ENCODE measurements at places on chromosomes 7 and 10.
A peak's percentile ranks its signal among the peaks of the same experiment; 100 is the strongest.

GRCh38 chr7:113796557-113796956 lies 122.3 kb downstream of the PPP1R3A start:
- no peak for DNase-seq

- DNase-seq = no peak
Measured at GRCh38 chr10:127881262-127881661, 11.5 kb downstream of the CLRN3 start.

GRCh38 chr7:130275826-130276297 lies 9.2 kb downstream of the CPA2 start:
- DNase-seq = no peak

DNA sequence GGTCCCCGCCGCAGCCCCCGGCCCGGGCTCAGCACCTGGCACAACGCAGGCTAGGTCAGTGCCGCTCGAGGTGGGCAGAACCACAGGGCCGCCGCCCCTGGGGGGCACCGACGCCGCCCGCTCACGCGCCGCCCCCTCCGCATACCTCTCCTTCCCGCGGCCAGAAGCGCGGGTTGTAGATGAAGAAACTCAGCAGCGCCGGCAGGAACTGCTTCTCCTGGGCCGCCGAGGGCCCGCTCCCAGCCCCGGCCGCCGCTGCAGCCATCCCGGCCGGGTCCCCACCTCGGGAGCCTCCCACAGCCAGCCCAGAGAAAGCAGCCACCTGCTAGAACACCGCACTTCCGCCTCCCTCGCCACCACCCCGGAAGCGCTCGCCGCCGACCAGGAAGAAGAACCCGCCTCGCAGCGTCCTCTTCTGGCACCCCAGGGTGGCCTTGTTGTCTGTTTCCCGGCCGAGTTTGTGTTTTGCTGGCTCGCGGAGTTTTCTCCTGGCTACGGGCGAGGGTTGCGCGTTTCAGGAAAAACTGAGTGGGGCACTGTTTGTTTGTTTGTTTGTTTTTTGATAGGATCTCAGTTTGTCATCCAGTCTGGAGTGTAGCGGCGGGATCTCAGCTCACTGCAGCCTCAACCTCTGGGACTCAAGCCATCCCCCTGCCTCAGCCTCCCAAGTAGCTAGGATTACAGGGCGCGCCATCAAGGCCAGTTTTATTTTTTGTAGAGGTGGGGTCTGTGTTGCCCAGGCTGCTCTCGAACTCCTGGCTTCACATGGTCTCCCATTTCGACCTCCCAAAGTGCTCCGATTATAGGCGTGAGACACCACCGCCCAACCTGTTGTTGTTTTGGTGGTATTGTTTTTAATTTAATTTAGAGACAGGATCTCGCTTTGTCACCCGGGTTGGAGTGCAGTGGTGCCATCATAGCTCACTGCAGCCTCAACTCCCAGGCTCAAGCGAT lies 17.7 kb downstream of the OCM2 start:
- DNase-seq = peak; percentile 67

DNA sequence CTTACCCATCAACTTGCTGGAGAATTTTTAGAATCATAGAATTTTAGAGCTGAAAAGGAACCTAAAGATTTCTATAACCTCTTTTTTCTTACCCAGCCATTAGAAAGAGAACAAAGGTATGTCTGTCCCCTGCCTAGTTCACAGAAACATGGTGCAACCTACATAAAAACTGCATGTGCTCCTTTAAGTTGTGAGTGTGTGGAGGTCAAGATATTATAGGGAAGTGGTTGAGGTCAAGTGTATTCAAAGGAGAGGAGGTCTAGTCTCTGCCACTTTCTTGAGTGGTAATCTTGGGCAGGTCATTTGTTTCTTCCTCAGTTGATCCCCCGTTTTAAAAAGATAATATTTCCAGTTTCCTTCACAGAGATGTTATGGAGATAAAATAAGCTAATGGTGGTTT lies 6.4 kb downstream of the UBTD1 start:
- DNase-seq = no peak

DNA sequence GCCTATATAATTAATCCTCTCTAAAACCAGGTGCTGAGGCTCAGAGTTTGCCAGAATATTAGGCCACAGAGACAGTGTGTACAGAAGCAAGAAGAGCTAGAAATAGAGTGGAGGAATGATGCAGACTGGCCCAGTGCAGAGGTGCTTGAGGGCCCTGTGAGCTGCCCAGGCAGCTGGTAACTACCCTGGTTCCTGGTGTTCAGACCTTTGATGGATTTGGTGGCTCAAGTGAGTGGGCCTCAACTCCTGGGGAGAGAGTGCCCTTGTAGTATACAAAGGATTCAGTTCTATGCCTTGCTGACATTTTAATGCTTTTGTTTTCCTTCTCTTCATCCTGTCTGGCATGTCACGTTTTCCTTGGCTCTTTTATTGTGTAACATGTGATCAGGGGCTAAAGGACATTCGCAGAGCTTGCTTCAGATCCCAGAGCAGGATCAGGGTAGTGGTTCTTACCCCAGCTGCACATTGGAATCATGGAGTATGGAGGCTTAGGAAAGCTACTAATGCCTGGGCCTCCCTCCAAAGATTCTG lies 20.0 kb downstream of the LRRC4 start:
- no peak for DNase-seq

GRCh38 chr10:114821915-114822443 lies 399 bp downstream of the FHIP2A start:
- no peak for DNase-seq

DNA sequence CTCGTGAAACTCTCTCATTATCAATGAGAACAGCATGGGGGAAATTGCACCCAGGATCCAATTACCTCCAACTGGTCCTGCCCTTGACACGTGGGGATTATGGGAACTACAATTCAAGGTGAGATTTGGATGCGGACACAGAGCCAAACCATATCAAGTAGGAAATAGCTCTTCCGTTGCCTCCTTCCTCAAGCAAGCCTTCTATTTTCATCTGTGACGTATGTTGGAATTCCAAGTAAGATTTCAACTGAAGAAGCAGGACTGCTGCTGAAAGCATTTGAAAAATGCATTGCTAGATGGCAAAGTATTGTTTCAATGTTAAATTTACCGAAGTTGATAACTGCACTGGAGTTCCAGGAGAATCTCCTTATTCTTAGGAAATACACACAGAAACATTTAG lies 178.1 kb upstream of the GALNT17 start:
- DNase-seq = no peak

GRCh38 chr10:16612115-16612980 lies 90.7 kb upstream of the C1QL3 start:
- DNase-seq = no peak
